Ascending aorta (tissue), 2 donors: ENCODE measurements at places on chromosomes 2 and 18. TPM values are rescaled to one million over a fixed set of nuclear protein-coding genes. Genes with fewer than 3 reads are reported as not detected.

- H3K4me3 ChIP-seq: no peak overlapping the region
- no peak for DNase-seq
- H3K36me3 ChIP-seq: no peaks in the 10 kb centered on the region
- H3K27ac ChIP-seq: no peak overlapping the region
- H3K4me1 ChIP-seq: no peaks in the 10 kb centered on the region
Observed at GRCh38 chr18:58526425-58527284, 102.2 kb downstream of the ALPK2 start.

GRCh38 chr2:224958462-224958857, 83.8 kb downstream of the DOCK10 start:
- no peak for DNase-seq
- H3K36me3 ChIP-seq: no peaks in the 10 kb centered on the region
- H3K27me3 ChIP-seq: no peaks in the 10 kb centered on the region
- peak overlapping the region; percentile 8 for H3K27ac ChIP-seq

- no peaks in the 10 kb centered on the region for H3K27me3 ChIP-seq
- peaks cover 25% of the 10 kb centered on the region for H3K4me1 ChIP-seq
- H3K4me3 ChIP-seq: no peak overlapping the region
- no peak for DNase-seq
- H3K36me3 ChIP-seq: no peaks in the 10 kb centered on the region
Observed at GRCh38 chr2:161139098-161139987, 20.9 kb upstream of the TANK start.

DNA sequence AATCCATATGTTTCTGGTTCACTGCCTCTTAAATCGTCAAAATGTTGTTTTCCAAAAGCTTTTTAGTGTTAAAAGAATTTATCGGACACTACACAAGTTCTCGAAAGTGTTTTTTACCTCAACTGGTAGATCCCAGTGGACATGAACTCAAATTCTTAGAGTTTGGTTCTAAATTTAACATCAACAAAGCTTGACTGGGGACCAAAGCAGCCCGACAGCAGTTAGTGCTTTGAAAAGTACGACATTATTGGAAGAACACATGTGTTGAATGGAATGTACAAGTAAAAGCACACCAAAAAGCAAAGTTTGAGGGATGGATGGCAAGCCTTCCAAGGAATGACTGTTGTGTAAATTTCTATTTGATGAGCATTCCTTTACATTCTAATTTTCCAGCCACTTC, 803.9 kb upstream of the POU3F3 start:
- no peak overlapping the region for H3K27ac ChIP-seq
- no peak overlapping the region for H3K4me3 ChIP-seq
- H3K4me1 ChIP-seq: no peaks in the 10 kb centered on the region
- H3K27me3 ChIP-seq: no peaks in the 10 kb centered on the region
- no peaks in the 10 kb centered on the region for H3K36me3 ChIP-seq
- no peak for DNase-seq

DNA sequence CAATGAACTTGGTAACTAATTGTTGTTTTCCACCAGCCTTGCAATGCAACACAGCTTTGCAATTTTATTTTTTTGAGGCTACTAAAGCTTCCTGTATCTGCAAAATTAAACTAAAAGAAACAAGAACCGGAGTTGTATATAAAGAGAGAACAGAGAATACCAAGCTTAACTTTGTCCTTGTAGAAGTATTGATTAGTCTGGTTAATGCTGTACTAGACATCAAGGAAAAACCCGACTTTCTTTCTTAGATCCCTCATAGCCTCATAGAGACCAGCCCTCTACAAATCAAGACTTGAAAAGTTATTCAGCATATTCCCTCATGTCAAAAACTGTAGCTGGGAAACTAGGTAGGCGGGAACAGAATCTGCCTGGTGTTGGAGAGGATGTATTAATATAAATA, 1.7 kb upstream of the ASAP2 start:
- H3K4me1 ChIP-seq: no peaks in the 10 kb centered on the region
- H3K4me3 ChIP-seq: no peak overlapping the region
- no peaks in the 10 kb centered on the region for H3K36me3 ChIP-seq
- no peaks in the 10 kb centered on the region for H3K27me3 ChIP-seq
- H3K27ac ChIP-seq: no peak overlapping the region

DNA sequence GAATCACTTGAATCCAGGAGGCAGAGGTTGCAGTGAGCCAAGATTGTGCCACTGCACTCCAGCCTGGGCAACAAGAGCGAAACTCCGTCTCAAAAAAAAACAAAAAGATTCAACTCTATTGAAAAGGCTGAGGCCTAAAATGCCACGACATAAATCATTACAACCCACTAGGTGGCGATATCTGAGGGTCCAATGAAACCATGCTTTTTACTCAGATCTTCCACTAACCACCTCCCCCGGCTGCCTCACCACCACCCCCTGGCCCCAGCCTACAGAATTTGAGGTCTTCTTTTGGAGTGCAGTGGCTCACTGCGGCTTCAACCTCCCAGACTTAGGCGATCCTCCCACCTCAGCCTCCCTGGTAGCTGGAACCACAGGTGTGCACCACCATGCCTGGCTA, 57.5 kb downstream of the AP1S3 start:
- DNase-seq: no peak
- no peak overlapping the region for H3K27ac ChIP-seq
- H3K27me3 ChIP-seq: no peaks in the 10 kb centered on the region
- no peak overlapping the region for H3K4me3 ChIP-seq
- H3K4me1 ChIP-seq: no peaks in the 10 kb centered on the region
- no peaks in the 10 kb centered on the region for H3K36me3 ChIP-seq

DNA sequence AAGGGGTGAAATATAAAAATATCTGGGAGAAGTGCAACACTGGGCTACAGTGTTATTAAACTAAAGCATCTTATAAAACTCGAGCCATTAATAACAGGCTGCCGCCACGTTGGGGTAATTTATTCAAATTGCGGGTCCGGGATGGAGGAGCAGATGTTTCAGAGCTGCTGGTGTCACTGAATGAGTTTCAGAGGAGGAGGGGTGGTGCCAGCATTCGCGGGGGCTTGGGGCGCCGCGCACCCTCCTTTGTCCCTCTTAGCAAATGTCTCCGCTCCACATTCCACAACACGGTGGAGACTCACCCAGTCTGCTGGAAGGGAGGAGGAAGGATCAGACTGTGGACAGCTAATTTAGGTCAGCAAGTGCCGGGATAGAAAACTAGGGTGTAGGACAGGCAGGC, 260.5 kb downstream of the CELF4 start:
- H3K4me1 ChIP-seq: no peaks in the 10 kb centered on the region
- no peak overlapping the region for H3K27ac ChIP-seq
- no peak overlapping the region for H3K4me3 ChIP-seq
- no peaks in the 10 kb centered on the region for H3K27me3 ChIP-seq
- DNase-seq: no peak

GRCh38 chr2:151766437-151767153, 32.3 kb upstream of the NEB start:
- H3K4me1 ChIP-seq: no peaks in the 10 kb centered on the region
- no peak overlapping the region for H3K4me3 ChIP-seq
- H3K27ac ChIP-seq: no peak overlapping the region

DNA sequence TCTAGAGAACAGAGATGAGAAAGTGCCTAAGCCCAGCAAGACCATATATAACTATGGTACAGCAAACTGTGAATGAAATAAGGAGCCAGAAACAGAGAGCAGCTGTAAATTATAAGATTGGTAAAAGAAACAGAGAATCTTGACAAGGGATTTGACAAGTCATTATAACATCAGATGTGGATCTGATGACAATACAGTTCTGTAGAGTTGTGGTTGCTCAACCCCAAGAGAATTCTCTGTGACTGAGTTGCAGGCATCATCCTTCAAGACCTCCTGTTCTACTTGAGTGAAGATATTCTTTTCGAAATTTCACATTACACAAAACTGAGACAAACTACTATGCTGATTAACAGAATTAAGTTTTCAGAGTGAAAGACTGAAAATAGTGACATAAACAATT, 343.1 kb upstream of the SLC39A10 start:
- H3K36me3 ChIP-seq: no peaks in the 10 kb centered on the region
- H3K4me3 ChIP-seq: no peak overlapping the region

- no peaks in the 10 kb centered on the region for H3K36me3 ChIP-seq
- peak; percentile 36 for DNase-seq
- peak overlapping the region; percentile 63 for H3K27ac ChIP-seq
- H3K27me3 ChIP-seq: no peaks in the 10 kb centered on the region
- H3K4me1 ChIP-seq: peaks cover 17% of the 10 kb centered on the region
Observed at GRCh38 chr2:119647440-119648169, 31.4 kb upstream of the TMEM177 start.

TBR1 gene
- not detected for total RNA-seq

KYNU gene
- 2.3 TPM for total RNA-seq

REG3G gene
- total RNA-seq: not detected

CFAP65 gene
- total RNA-seq: not detected
